Caki2 (cell line): ENCODE measurements at places on chromosomes 7 and 10. TPM values are rescaled to one million over a fixed set of nuclear protein-coding genes. Genes with fewer than 3 reads are reported as not detected.

The SEMA3C gene
- 49.8 and 69.8 TPM in 2 replicates for total RNA-seq

The HOXA10 gene
- 22.1 and 31.5 TPM in 2 replicates for total RNA-seq

The FAM237B gene
- total RNA-seq, result not detected in 2 replicates

The RELN gene
- total RNA-seq, result 5.7 and 17.8 TPM in 2 replicates

The ITGB8 gene
- total RNA-seq, result 49.8 and 56.5 TPM in 2 replicates
